ENCODE measurements at places on chromosomes 6 and 20. TPM values are rescaled to one million over a fixed set of nuclear protein-coding genes. Genes with fewer than 3 reads are reported as not detected.

Gene TBC1D7
- total RNA-seq, result 16.4 TPM

GRCh38 chr6:158892266-158892665 is 73.1 kb upstream of the EZR start:
- no peak for DNase-seq

- peak; percentile 98 for DNase-seq
These were observed at the start of gene TOMM6 for GRCh38 chr6:41787219-41787917. TSS of gene TOMM6 (plus strand) at chr6:41787694. CDS start at chr6:41787698, 4 bp downstream.

DNA sequence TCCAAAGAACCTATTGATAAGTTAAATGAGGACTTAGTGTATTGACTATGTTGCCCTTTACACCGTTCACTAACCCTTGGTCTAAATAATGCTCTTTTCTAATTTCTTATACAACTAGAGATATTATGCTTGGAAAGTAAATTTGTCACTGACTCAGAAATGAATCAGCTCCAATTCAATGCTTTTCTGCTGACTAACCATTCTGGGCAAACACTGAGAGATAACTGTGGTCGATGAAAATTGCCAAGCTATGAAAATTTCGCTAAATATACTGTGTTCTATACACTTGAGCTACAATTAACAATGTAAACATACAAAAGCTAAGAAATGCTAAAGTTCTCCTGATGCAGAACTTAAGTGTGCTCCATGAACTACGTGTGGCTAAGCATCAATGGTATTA is 23.1 kb upstream of the FBXO9 start:
- DNase-seq, result no peak

GRCh38 chr20:50146732-50147662 is 6.5 kb downstream of the PEDS1 start:
- peak; percentile 87 for DNase-seq

Gene ZBTB22
- 9.9 TPM for total RNA-seq

GRCh38 chr6:137867685-137868509 is 838 bp downstream of the TNFAIP3 start:
- DNase-seq, result peak; percentile 65
